Prostate gland (tissue), 2 donors: ENCODE measurements at places on chromosomes 12 and 14. TPM values are rescaled to one million over a fixed set of nuclear protein-coding genes. Genes with fewer than 3 reads are reported as not detected.

TRPV4 gene
- total RNA-seq, result 8.0 TPM

NGDN gene
- 37.0 TPM for total RNA-seq

MYH6 gene
- 3.1 TPM for total RNA-seq

CLEC9A gene
- total RNA-seq, result not detected

KRT6C gene
- total RNA-seq, result not detected

DUSP16 gene
- total RNA-seq, result 87.0 TPM

FOXM1 gene
- total RNA-seq, result 10.8 TPM

AMN gene
- total RNA-seq, result 1.6 TPM

CISTR gene
- total RNA-seq, result not detected

IQSEC3 gene
- 2.6 TPM for total RNA-seq

KRT75 gene
- not detected for total RNA-seq

C12orf60 gene
- 2.6 TPM for total RNA-seq

AQP6 gene
- total RNA-seq, result 0.40 TPM
